ENCODE measurements at places on chromosomes 2 and 18.

- H3K27ac ChIP-seq: no peak overlapping the region
- H3K4me3 ChIP-seq: no peak overlapping the region
- no peaks in the 10 kb centered on the region for H3K36me3 ChIP-seq
- DNase-seq: no peak
Observed at GRCh38 chr2:121576263-121576662, 45.6 kb downstream of the RNU4ATAC start.

GRCh38 chr18:34951625-34952379 is 89.4 kb upstream of the MAPRE2 start:
- H3K36me3 ChIP-seq: no peaks in the 10 kb centered on the region
- peaks cover 4% of the 10 kb centered on the region for H3K27me3 ChIP-seq
- DNase-seq: no peak
- H3K4me1 ChIP-seq: no peaks in the 10 kb centered on the region

DNA sequence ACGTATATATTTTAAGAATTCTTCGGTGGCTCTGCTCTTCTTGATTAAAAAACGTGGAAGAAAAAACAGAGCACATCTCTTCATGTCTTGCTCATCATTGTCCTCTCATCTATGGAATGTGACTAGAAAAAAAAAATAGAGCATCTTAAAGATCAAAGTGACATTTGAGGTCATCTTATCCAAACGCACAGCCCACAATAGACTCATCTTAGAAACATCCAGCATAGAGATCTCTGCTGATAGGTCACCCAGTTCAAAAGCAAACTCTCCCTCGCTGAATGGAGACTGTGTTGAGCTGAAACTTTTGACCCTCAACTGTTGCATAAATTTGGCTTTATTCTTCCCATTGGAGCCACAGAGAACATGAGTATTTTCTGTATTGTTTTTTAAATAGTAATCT is 65.2 kb downstream of the CMPK2 start:
- H3K27ac ChIP-seq: no peak overlapping the region
- H3K36me3 ChIP-seq: no peaks in the 10 kb centered on the region
- DNase-seq: no peak
- no peaks in the 10 kb centered on the region for H3K27me3 ChIP-seq

DNA sequence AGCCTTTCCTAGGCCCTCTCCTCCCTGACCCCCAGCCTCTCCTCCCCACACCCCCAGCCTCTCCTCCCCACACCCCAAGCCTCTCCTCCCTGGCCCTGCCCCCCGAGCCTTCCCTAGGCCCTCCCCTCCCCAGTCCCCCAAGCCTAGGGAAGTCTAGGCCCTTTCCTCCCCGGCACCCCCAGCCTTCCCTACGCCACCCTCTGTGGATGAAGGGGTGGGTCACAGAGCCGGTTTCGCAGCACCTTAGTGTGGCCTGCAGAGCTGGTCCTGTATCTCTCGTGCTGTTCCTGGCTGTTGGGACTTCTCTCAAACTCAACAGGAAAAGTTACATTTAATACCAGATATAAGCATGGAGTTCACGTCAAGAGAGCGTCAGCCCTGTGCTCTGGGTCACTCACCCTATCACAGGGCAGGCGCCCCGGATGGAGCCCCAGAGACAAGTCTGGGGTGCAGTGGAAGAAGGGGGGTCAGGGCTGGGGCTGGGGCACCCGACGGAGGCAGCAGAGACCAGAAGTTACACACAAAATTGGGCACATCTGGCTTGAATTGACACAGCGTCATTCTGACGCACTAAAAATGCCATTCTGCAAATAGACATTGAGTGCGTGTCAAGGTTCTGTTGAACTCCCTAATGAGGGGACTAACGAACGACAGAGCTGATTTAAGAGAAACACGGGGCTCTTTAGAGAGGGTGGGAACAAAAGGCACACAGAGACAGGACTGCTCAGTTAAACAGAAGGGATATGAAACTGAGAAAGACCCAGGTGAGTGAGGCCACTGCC is 24.0 kb downstream of the KCNIP3 start:
- H3K36me3 ChIP-seq: no peaks in the 10 kb centered on the region
- no peaks in the 10 kb centered on the region for H3K4me1 ChIP-seq
- no peak overlapping the region for H3K4me3 ChIP-seq
- no peak for DNase-seq
- no peaks in the 10 kb centered on the region for H3K27me3 ChIP-seq

DNA sequence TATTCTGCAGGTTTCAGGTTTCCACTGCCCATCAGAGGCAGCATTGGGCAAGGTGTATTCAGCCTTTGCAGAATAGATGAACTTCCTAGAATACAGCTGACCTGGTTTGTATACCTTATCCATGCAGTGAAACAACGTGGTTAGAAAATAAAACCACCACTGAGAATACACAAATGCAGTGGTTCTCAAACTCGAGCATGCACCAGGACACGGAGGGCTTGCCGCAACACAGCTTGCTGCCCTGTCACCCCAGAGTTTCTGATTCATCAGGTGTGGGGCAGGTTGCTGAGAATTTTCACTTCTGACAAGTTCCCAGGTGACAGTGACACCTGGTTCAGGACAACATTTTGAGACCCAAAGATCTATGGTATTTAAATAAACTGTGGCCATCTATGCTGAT is 23.4 kb upstream of the C1D start:
- no peak overlapping the region for H3K4me3 ChIP-seq
- peaks cover 3% of the 10 kb centered on the region for H3K36me3 ChIP-seq
- no peak for DNase-seq

- H3K27ac ChIP-seq: no peak overlapping the region
- no peaks in the 10 kb centered on the region for H3K27me3 ChIP-seq
- H3K4me1 ChIP-seq: no peaks in the 10 kb centered on the region
- no peak for DNase-seq
- H3K36me3 ChIP-seq: no peaks in the 10 kb centered on the region
- H3K4me3 ChIP-seq: no peak overlapping the region
Observed at GRCh38 chr2:78118037-78118436, 595.9 kb upstream of the LRRTM4 start.

Measured in immature natural killer cell (primary cell).